ENCODE measurements at places on chromosomes 1 and 21.

DNA sequence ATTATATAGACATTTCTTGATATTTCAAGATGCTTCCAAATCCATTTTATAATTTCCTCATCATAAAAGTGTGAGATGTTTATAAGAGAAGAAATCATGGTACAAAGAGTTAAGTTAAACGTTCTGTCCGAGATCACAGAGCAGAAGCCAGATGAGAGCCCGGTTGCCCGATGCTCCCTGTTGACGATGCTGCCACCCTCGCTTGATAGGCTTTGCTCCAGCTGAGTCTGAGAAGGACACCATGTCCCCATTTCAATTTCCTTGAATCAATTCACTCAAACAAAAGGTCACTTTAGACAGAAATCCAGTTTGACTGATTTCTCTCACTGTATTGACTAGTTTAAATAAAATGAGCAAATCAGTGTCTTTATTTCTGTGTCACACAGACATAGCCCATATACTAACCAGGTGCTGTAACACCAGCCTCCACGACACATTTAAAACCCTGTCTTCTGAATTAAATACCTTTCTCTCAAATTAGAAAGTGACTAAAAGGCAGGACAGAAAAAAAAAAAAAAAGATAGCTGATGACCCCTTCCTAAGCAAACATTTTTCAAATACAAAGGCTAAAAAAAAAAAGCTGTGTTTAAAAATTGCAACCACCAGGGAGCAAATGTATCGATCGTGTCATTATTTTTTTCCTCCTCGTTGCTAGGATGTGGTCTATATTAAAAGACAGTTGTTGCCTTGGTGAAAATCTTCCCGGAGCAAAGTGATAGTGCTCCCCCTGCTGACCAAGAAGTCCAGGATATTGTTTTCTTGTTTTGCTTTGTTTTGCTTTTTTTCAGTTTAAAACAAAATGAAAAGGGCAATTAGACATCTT, 35.2 kb downstream of the DNASE2B start:
- peak; percentile 23 for DNase-seq

DNA sequence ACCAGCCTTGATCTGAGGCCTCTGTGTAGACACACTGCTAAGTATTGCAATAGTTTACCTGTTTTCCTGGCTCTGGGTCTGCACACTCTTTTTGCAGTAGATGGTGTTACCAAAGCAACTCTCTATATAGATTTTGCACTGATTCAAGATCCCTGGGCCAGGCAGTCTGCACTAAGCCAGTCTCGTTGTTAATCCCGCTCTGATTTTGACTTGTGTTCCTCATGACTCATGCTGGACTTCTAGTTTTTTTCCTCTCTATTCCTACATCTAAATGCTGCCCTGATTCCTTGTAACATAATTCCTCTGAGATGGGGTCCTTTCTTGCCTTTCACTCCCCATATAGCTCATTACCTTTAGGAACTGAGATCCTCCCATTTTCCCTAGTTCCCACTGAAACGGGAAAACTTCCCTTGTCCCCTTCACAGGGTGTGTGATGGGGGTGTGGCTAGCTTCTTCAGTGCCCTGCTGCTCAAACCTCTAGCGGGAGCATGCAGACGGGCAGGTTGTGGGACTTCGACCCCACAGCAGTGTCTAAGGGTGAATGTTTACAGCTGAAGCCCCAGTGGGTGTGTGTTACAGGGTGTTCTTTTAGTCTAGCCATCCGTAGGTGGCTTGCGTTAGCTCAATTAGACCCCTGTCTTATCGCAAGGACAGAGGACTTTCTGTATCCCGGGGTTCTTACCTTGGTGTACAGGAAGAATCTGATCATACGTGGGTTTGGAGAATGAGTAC, 106.5 kb upstream of the RAB3GAP2 start:
- DNase-seq = no peak

DNA sequence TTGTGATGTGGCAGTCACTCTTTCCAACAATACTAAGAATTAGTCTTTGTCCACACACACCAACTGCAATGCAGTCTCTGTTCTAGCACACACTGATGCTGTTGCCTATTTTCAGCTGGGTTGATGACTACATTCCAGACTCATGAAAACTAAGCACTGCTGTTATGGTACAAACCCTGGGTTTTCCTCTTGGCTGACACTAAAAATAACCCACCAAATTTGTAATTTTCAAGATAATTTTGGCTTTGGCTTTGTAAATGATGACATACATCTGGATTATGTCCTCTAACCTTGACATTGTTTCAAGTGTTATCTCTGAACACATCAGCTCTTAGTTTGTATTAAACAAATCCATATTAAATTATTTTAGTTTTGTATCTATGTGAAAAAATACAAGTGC, 444.8 kb downstream of the PTPRC start:
- no peak for DNase-seq

DNA sequence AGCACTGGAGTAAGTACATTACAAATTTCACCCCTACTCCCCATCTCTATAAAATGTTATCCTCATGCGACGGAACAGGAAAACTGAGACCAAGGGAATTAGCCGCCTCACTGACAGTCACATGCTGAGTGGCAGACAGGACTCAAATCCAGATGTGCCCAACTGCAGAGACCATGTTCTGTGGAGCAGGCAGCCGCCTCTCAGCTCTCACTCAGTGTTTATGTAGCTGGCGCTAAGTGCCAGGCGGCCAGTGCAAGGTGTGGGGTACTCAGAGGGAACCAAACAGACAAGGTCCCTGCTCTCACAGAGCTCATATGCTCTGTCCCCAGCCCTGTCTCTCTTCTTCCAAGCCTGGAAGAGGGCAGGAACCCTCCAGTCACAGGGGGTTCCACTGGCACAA, 5.1 kb downstream of the CAPZB start:
- no peak for DNase-seq

GRCh38 chr1:13817906-13818305, 117.9 kb downstream of the PRDM2 start:
- DNase-seq = no peak

DNA sequence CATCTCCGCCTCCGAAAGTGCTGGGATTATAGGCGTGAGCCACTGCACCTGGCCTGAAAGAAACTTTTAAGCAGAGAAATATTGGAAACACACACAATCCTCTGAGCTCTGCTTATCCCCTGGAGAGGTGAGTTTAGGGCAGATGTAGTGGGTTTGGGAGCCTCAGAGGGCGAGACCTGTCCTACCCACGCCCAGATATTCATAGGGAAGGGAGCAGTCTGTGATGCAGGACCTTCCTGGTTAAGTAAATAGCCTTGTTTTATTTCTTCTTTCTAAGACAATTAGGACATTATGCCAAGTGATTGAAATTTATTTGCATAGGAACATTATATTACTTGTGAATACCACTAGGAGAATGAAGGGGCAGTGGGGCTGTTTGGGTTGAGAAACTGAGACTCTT, 18.0 kb upstream of the SLC45A1 start:
- no peak for DNase-seq

DNA sequence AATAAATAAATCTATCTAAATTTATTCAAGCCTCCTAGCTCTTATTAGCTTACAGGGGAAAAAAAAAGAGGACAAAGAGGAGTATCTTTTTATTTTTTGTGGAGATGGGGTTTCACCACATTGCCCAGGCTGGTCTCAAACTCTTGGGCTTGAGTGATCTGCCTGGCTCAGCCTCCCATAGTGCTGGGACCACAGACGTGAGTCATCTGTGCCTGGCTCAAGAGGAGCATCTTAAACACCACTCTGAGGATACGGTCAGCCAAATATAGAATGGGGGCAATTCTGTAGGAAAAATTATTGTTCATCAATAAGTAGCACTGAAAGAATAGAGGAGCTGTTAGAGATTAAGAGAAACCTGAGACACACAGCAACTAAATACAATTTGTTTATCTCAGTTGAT, 24.1 kb downstream of the SLC45A3 start:
- DNase-seq = no peak

GRCh38 chr1:30108186-30108585, 615.2 kb downstream of the MATN1 start:
- no peak for DNase-seq

DNA sequence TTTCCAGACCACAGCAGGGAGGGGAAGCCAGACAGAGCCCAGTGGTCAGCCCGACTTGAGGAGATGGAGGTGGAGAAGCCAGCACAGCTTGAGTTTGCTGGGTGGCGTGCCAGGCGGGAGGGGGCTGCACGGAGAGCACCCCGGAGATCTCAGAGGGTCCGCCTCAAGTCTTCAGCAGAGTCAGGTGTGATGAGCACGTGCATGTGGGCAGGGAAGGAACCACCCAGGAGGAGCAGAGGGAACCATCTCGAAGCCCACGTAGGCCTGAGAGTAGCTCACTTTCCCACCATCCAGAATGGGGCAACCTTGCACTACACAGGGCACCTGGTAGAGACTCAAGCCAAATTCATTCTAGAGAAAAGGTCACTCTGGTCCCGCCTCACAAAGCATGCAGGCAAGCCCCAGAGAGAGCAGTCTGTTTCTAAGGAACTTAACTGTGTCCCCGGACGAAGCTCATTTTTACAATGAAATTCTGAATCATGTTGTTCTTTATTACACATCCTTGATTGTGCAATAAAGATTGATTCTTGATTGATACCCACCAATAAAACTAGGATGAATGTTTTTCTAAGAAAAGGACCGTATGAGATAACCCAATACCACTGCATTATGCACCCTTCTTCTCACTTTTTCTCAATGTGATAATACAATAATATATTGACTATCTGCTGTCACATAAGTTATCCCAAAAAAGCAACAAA, 64.2 kb downstream of the FHAD1 start:
- DNase-seq = no peak

DNA sequence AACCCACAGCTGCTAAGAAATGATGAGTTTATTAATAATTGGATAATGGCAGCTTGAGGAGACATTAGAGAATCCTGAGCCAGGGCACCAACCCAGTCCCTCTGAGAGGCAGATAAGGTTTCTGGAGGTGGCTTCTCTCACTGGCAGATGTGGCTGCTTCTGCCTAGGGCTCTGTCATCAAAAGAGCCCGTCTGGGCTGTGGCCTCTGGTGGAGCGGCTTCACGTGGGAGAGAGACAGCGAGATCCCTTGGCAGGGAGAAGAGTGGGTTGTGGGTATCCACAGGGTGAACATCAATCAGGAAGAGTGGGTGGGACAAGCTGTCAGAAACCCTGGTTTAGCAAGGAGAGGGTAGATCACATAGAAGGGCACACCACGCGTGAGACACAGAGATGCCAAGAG, 30.0 kb downstream of the VWA5B1 start:
- no peak for DNase-seq

- DNase-seq = peak; percentile 41
Observed at GRCh38 chr21:36104317-36105300, 30.3 kb upstream of the CBR3 start.

Data from stimulated activated CD8-positive, alpha-beta memory T cell treated with anti-CD3 and anti-CD28 coated beads, Interleukin-7, amount 100 ng/mL, for 1 hour (primary cell).